ENCODE measurements at places on chromosomes 1 and 21.

DNA sequence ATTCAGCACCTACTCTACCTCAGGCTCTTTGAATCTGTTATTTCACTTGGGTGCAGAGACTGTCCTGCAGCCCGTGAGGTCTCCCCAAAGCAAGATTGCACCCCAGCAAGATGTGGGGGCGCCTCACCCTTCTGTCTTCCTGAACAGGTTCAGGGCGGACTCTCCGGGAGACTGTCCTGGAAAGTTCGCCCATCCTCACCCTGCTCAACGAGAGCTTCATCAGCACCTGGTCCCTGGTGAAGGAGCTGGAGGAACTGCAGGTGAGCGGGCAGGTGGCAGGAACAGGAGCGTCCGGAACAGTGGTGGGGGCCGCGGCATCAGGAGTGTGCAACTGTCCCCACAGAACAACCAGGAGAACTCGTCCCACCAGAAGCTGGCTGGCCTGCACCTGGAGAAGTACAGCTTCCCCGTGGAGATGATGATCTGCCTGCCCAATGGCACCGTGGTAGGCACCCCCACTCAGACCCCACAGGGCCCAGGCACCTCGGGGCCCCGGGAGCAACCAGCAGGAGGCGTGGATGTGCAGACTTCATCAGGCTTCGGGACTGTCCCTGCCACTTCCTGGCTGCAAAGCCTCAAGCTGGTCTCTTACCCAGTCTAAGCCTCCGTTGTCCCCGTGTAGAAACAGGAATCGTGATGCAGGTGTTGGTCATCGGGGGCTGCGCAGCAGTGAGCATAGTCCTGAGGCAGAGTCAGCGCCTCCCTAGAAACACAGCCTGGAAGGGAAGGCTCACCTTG lies 5.9 kb upstream of the MTFR1L start:
- DNase-seq, result no peak

GRCh38 chr1:43359696-43360095 lies 915 bp downstream of the CDC20 start:
- no peak for DNase-seq

DNA sequence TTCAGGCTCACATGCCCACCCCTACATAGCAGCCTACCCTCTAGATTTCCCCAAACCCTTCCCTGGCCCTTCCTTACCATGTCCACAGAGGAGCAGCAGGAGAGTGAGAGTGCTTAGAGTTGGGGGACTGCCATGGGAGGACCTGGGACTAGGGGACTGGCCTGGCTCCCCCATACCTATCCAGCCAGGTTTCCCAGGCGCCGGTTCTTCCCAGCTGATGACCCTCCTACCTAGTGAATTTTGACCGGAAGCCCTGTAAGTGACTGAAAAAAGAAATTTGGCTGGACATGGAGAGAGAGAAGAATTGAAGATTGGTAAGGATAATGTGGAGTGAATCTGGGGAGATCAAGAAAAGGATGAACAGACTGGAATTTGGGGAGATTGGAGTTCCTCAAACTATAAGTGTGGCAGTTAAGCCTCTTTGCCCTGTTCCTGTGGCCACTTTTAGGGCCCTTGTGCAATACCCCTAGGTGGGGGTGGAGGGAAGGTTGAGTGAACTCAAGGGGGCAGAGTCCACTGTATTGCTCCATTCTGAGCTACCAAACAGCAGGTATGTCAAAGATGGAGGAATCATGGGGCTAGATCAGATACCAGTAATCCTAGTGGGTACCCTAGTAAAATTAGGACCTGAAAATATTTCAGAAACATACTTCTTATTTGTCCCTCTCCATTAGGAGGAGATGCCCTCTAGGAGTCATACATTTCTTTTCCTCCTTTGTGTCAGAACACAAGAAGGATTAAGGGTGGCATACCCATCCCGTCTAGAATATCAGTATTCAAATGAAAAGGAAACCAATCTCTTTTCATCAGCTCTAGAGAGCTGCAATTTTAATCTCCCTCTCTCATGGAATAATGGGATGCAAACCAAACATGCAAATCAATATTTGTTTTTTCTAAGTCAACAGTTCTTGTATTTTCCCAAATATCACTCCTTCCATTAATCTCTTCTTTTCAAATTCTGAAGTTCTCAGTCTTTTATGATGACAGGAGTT lies 1.2 kb downstream of the HJV start:
- no peak for DNase-seq

DNA sequence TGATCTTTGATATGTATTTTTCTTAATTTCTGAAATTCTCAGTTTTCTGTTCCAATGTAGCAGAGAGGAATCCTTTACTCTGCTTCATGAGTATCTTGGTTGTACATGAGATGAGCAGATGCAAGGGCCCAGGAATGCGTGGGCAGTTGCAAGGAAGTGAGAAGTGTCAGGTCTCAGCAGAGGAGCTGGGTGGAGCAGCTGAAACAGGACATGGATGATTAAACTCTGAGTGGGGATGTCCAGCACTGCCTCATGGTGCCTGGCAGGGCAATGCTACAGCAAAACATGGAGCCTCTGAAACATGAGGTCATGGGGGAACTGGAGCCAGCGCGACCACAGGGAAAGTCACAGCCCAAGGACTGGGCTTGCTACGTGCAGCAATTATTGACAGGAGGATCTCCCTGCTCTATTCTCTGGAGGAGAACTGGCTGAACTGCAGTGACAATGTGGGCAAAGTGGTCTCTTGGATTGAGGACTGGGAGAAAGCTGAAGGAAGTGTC lies 48.4 kb downstream of the COLGALT2 start:
- DNase-seq, result no peak

GRCh38 chr1:179930867-179931266 lies 23.7 kb upstream of the CEP350 start:
- DNase-seq, result no peak

- DNase-seq, result no peak
Observed at GRCh38 chr1:246761396-246761795, 37.2 kb downstream of the SCCPDH start.

DNA sequence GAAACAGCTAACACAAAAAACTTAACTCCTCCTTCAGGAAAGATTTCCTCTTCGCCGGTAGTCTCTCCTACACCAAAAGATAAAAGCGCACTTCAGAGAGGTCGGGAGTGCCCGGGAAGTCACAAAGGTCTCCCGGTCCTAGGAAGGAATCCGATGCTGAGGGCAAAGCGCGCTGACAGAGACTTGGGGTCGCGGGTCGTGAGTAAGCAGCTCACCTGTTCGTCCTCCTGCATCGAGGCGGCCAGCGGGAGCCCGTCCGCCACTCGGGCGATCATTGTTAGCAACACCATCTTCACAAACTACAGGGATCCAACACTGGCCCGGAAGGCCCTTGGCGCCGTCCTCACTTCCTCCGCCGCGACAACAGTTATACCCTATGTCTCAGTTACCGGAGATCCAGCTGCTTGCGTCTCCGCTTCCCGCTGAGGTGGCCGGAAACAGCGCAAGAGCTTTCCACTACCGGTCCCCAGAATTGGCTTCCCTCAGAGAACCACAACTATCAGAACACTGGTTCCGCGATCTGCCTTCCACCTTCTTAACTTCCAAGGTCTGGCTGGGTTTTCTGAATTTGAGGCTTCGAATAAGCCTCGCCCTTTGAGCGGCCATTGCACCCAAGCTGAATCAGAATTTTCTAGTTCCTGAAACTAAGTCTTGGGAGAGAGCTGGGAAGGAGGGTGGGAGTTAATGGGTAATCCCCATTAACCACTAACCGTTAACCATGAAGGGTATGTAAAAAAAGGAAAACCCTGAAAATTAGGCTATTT lies at the start of gene SEC22B:
TSS of gene SEC22B (minus strand) at position 429 of the 764 bp plus-strand sequence. CDS start at position 290, 139 bp downstream.
- DNase-seq, result peak; percentile 73

- DNase-seq, result no peak
Observed at GRCh38 chr1:28756846-28757245, 20.1 kb downstream of the YTHDF2 start.

GRCh38 chr1:86289161-86289560 lies 107.0 kb downstream of the ODF2L start:
- no peak for DNase-seq

GRCh38 chr1:63691701-63692425 lies 82.0 kb upstream of the ROR1 start:
- peak; percentile 94 for DNase-seq

GRCh38 chr1:48493970-48494769 lies 22.2 kb upstream of the SPATA6 start:
- peak; percentile 68 for DNase-seq

GRCh38 chr1:87170931-87171598 lies 157.6 kb upstream of the LMO4 start:
- no peak for DNase-seq

DNA sequence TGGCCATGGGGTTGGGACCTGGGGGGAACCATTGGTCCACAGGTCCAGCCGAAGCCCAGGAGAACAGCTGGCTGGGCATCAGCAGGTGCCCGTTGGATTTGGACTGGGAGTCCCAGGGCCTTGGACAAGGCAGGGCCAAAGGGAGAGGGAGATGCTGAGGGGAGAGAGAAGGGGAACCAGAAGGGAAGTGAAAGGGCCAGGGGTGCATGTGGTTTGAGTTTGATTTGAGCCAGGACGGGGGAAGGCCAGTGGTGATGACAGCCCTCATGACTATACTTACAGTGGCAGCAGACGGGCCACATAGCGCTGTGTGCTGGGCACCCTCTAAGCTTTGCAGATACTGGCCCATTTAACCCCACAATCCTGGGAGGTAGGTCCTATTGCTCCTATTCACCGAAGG lies 18.8 kb downstream of the AGRN start:
- no peak for DNase-seq

- DNase-seq, result no peak
Observed at GRCh38 chr1:221740369-221740992, 1.4 kb downstream of the DUSP10 start.

Measured in retinal pigment epithelial cell (primary cell).